ENCODE measurements at places on chromosomes 2 and 18.

DNA sequence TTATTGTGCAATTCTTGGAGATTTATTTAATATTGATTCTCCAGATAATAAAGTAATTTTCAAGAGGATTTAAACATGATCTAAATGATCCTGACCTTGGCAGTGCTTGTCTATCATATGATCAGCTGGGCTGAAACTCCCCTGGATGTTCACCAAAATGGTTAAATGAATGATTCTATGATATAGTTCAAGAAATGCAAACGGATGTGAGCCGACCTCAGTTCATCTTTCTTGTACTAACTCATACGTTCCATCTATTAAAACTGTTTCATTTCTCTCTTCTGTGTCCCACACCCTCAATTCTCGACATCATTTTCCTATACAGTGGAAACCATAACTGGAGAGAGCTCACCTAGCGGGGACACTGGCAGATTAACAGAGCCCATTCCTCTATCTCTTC is 281.7 kb upstream of the CCDC68 start:
- DNase-seq, result no peak

DNA sequence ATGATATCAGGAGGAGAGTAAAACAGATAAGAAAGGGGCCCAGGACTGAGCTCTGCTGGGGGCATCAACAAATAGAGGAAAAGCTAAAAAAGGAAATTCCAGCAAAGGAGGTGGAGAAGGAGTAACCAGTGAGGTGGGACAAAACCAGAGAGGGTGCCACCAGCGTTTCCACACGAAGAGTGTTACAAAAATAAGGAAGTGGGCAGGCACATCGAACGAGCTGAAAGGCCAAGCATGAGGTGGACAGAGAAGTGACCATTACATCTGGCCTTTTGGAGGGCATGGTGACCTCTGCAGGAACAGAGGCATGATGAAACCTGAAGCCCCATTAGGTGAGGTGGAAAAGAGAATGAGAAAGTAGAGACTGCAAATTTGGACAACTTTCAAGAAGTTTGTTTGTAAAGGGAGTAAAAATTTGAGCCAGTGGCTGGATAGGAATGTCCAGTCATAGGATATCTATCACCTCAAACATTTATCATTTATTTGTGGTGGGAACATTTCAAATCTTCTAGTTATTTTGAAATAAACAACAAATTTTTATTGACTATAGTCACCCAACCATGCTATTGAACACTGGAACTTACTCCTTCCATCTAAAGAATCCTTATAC is 18.4 kb upstream of the VIT start:
- DNase-seq, result no peak

DNA sequence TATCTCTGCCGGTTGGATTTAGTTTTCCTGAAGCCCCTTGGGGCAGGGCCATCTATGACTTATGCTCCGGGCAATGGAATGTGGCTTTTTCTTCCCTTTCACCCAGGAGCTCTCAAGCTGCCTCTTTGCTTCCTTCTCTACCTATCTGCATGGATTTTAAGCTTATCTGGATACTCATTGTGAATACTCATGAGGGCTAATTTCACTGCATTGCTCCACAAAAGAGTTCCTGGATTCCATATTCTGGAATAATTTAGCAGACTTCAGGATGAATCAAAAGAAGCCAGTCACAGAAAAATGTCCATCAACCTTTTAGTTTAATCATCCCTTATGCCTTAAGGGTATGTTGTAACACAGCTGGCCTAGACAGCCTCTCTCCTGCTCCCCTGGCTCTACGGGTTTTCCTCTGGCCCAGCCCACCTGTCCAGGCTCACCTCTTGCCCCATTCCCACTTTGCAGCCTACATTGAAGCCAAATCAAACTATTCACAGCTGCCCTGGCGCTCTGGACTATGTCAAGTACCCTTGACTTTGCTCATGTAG is 122.8 kb upstream of the RMDN2 start:
- DNase-seq, result peak; percentile 85

GRCh38 chr2:18265614-18266586 is 294.6 kb downstream of the RDH14 start:
- no peak for DNase-seq

DNA sequence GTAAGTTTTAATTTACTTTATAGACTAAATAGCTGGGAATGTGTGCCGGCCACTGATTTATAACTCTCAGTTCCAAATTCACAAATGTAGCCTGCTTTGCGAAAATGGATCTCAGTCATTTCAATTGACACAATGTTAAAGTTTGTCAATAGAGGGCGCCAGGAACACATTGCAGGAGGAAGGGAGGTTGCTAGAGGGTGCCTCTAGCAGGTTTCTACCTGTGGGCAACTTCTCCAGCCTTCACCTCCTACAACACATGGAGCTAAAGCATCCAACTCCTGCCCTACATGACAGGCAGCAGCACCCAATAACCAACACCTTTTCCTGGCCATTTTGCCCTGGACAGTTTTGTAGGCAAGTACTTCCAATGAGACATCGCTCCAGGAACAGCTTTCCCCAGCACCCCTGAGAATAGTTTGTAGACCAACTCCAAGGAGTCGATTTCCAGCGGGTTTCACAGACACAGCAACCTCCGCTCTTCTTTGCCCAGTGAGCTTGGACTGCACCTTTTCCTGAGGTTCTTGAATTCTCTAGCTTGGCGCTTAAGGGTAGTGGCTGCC is 784.8 kb upstream of the CDH2 start:
- DNase-seq, result peak; percentile 76

GRCh38 chr2:20012282-20013125 is at the start of gene MATN3:
TSS of gene MATN3 (minus strand) at chr2:20012668. CDS start at chr2:20012631, 37 bp downstream.
- DNase-seq, result peak; percentile 59

DNA sequence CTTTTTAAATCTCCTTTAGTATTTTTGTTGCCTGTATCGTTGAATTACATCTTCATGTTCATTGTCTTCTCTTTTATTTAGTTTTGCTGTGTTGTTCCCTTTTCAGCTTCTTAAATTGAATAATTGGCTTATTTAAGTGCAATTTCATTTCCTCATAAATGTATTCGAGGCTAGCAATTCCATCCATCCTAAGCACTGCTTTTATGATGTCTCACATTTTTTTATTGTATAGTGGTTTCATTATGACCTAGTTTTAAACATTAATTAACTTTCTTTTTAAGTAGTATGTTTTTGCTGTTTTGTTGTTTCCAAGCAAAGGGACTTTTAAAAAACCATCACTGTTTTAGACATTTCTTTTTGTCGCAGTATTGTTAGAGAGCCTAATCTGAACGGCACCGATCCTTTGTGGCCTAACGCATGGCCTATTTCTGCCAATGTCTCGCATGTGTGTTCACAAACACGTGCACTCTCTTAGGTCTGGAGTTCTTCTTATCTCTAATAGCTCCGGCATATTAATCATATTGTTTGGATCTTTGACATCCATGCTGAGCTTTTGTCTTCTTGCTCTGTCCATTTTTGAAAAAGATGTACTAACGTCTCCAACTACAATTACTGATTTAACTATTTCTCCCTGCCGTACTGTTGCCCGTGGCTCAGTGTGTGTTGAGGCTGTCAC is 59.6 kb upstream of the ZNF516 start:
- DNase-seq, result no peak

DNA sequence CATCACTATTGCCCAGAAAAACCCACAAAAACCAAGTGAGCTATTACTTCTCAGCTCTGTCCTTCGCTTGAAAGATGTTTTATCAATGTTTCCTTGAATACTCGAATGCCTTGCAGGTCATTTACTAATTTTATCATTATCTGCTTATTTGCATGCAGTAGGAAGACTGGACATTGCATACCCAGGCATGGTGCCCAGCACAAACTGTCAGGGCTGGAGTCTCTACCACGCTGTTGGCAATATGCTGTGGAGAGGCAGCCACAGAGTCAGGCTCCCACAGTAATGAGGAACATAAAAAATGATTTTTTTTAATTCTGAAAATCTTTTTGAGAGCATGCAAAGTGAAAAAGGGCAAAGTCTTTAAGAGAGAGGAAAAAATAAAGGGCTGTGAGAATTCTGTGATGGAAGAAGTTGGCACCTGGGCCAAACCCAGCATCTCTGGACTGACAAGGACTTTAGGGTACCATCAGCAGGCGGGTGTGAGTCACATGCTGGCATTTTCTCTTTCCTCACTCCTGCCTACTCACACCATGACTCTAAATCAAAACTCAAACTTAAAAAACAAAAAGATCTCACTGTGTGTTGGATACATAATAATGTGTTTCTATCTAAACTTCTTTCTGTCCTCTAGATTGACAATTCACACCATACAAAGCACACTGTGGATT is 709.8 kb upstream of the FANCL start:
- DNase-seq, result no peak

Data from DMS53 (cell line).